ENCODE measurements at places on chromosomes 6 and 20. TPM values are rescaled to one million over a fixed set of nuclear protein-coding genes. Genes with fewer than 3 reads are reported as not detected.

DNA sequence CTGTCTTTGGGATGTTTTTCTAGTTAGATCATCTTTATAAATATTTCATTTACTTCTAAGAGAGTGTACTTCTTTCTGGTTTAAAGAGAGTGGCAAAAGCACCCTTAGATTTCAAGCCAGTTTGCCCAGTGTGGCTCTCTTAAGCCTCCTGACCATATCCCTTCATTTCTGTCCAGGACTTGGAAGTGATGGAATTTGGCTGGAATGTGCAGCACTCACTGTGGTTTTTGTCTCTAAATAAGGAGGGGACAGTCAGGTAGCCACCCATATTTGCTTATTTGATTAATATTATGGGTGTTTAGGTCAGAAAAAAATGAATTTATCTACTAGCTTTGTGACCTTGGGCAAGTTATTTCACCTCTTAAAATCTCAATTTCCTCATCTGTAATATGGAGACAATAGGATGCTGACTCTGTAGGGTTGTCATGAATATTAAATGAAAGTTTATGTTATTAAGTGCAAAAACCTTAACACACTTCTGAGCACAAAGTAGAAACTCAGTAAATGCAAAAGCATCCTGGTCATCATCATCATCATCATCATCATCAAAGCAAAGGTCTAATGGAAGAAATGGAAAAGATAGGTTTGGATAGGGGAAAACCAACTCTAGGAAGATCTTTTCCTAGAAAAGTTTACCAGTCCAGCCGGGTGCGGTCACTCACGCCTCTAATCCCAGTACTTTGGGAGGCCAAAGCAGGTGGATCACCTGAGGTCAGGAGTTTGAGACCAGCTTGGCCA, 3.1 kb downstream of the CRYBG1 start:
- H3K4me3 ChIP-seq = no peak overlapping the region
- no peak overlapping the region for H3K27ac ChIP-seq
- no peaks in the 10 kb centered on the region for H3K36me3 ChIP-seq
- H3K4me1 ChIP-seq = peaks cover 6% of the 10 kb centered on the region
- no peak for DNase-seq
- H3K27me3 ChIP-seq = peaks cover 72% of the 10 kb centered on the region

DNA sequence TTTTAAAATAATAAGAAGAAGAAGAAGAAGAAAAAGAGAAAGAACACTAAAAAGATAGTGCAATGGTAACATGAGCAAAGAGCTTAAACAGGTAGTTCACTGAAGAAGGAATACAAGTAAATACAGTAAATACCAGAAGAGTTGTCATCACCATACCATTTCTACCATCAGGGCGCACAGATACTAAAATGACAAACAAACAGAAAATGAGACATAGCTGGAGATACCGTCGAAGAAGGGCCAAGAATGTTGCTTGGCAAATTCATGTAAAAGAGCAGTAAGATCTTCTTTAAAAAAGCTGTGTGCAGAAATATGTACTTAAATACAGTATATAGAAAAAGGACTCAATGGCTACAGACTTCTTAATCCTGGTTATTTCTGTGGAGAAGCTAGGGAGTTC, 20.7 kb upstream of the TFAP2C start:
- no peak overlapping the region for H3K4me3 ChIP-seq
- no peak overlapping the region for H3K27ac ChIP-seq
- H3K27me3 ChIP-seq = peaks cover 3% of the 10 kb centered on the region
- DNase-seq = no peak
- H3K4me1 ChIP-seq = no peaks in the 10 kb centered on the region

GRCh38 chr6:96659084-96659845, 96.3 kb downstream of the FHL5 start:
- peaks cover 2% of the 10 kb centered on the region for H3K27me3 ChIP-seq
- no peak overlapping the region for H3K4me3 ChIP-seq
- no peaks in the 10 kb centered on the region for H3K36me3 ChIP-seq
- H3K27ac ChIP-seq = no peak overlapping the region
- no peak for DNase-seq

- H3K36me3 ChIP-seq = peaks cover 11% of the 10 kb centered on the region
- no peak overlapping the region for H3K4me3 ChIP-seq
- no peak for DNase-seq
- no peaks in the 10 kb centered on the region for H3K27me3 ChIP-seq
Observed at GRCh38 chr20:3309226-3309625, 70.2 kb upstream of the SLC4A11 start.

DNA sequence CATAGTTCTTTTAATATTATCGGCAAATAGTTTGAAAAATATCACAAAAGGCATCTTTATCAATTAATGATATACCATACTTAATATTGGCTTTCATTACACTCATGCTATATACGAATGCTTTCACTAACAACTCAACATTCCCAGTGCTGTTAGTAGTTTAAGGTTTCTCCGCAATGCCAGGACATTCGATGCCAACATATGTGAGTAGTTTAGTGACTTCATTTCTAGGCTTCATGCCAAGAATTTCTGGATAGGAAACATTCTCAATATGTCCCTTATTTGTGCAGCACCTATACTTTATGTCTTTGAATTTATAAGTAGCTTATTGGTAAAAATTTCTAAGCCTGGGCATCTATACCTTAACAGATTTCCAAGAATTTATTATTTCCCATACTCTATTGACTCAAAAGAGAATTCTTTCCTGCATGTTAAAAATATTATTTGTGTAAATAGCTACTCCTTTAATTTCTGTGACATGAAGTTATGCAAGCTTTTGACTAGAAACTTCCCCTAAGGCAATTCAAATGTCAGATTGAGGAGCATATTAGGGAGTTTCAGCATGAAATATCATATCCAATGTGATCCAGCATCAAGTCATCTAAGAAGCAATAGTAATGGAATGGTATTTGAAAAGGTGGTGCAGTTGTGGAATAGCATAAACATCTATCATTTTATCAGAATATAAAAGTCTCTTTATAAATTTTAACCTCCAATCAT, 236.0 kb upstream of the STXBP5 start:
- H3K27ac ChIP-seq = no peak overlapping the region
- no peak overlapping the region for H3K4me3 ChIP-seq
- no peaks in the 10 kb centered on the region for H3K4me1 ChIP-seq
- DNase-seq = no peak

- H3K4me3 ChIP-seq = no peak overlapping the region
- no peak for DNase-seq
- H3K36me3 ChIP-seq = no peaks in the 10 kb centered on the region
- H3K4me1 ChIP-seq = peaks cover 10% of the 10 kb centered on the region
- H3K27ac ChIP-seq = no peak overlapping the region
Observed at GRCh38 chr6:12656906-12657305, 59.7 kb upstream of the PHACTR1 start.

DNA sequence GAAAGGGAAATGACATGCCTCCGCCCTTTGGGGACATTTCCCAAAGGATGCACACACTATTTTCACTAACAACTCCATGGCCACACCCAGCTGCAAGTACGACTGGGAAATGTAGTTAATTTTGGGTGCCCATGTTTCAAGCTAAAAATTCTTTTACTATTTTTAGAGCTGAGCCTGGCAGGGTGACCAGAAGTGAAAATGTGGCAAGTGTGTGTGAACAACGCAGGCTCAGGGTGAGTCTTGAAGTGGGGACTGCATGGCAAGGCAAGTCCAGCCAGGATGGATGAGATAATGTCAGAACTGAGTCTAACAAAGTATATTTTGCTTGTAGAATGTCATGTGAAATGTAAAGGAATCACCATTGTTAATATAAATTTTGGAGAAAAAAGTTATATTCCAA, 17.0 kb upstream of the CD109 start:
- H3K36me3 ChIP-seq = no peaks in the 10 kb centered on the region
- no peaks in the 10 kb centered on the region for H3K27me3 ChIP-seq
- no peak overlapping the region for H3K27ac ChIP-seq
- DNase-seq = no peak
- H3K4me3 ChIP-seq = no peak overlapping the region

GRCh38 chr6:163999475-164000125, 585.1 kb downstream of the QKI start:
- H3K27ac ChIP-seq = no peak overlapping the region
- peaks cover 12% of the 10 kb centered on the region for H3K36me3 ChIP-seq
- no peaks in the 10 kb centered on the region for H3K27me3 ChIP-seq
- no peak for DNase-seq

- H3K4me1 ChIP-seq = peaks cover 3% of the 10 kb centered on the region
- peaks cover 9% of the 10 kb centered on the region for H3K36me3 ChIP-seq
- no peaks in the 10 kb centered on the region for H3K27me3 ChIP-seq
- no peak overlapping the region for H3K4me3 ChIP-seq
- no peak for DNase-seq
Observed at GRCh38 chr20:59850018-59850641, 83.3 kb downstream of the SYCP2 start.

- no peak for DNase-seq
- no peak overlapping the region for H3K4me3 ChIP-seq
- H3K36me3 ChIP-seq = peaks cover 4% of the 10 kb centered on the region
- H3K27me3 ChIP-seq = peaks cover 5% of the 10 kb centered on the region
Observed at GRCh38 chr6:33770124-33770832, 18.7 kb downstream of the LEMD2 start.

DNA sequence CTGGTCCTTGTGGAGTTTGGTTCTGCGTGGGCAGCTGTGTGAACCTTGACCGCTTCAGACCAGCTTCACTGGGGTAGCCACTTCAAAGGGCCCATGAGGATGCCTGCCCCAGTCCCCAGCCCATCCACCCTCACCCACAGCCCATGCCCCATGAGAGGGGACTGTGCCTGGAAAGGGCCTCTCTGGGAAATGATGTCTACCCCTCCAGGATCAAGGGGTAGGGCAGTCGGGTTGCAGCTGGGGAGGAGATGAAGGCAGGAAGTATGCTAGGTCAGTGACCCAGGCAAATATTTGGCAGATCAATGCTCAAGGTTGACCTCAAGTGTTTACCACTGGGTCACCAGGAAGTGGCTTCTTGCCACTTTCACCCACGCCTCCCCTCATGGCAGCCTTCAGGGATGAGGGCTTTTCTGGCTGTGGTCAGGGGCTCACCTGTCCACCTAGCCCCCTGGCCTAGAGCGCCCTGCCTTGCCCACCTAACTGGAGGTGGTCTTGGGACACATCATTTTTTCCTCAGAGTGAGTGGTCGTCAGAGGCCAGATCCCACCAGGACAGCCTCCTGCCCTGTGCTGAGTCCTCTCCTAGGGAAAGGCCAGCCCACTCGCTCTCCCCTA, 109.5 kb downstream of the SNX5 start:
- peaks cover 13% of the 10 kb centered on the region for H3K4me1 ChIP-seq
- no peaks in the 10 kb centered on the region for H3K36me3 ChIP-seq
- DNase-seq = no peak
- no peaks in the 10 kb centered on the region for H3K27me3 ChIP-seq

GRCh38 chr6:36928547-36928918, 26.0 kb upstream of the PI16 start:
- no peak for DNase-seq
- H3K4me1 ChIP-seq = no peaks in the 10 kb centered on the region
- no peak overlapping the region for H3K4me3 ChIP-seq

DNA sequence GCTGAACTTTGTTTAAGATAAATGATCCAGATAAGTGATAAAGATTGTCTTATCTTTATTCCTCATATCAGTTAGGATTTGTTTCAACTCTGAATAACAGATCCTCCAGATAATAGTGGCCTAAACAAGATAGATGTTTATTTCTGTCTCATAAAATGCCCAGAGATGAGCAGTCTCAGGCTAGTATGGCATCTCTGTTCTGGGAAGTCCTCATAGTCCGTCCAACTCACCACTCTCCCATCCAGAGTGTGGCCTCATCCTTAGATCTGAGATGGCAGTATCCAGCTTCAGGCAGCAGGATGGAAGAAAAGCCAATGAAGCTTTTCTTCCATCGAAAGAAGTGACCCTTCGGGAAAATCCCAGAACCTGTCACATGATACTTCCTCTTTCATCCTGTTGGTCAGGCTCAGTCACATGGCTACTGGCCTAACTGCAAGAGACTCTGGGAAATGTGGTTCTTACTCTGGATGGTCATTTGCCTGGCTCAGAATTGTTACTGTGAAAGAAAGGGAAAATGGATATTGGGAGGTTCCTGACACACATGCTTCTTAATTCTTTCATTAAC, 29.4 kb upstream of the TAGAP start:
- peaks cover 21% of the 10 kb centered on the region for H3K27me3 ChIP-seq
- H3K4me1 ChIP-seq = peaks cover 18% of the 10 kb centered on the region
- DNase-seq = peak; percentile 8
- no peaks in the 10 kb centered on the region for H3K36me3 ChIP-seq
- no peak overlapping the region for H3K27ac ChIP-seq

DNA sequence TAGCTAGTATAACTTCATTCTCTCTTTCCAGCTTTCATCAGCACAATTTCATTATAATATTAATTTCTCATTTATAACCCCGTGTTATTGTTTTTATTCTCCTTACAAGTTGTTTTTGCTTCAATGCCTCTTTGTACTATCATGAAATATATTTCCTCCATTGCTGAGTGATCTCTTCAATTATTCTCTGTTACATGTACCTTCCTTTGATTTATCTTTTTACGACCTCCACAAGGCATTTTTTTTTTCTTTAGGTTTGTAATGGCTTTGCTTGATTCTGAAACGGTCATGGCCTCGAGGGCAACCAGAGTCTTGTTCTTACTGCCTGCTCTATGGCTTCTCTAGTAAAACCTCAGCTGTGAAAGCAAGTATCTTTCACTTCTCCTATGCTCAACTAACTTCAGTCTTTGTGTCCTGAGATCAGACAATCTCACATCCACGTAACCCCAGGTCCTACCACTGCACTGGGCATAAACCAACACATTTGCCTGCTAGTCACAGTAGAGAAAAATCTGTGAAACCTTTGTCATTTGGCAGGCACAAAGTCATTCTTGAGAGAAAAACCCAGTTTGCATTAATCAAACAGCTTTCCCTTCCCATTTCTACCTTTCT, 119.9 kb downstream of the UST start:
- no peak overlapping the region for H3K4me3 ChIP-seq
- DNase-seq = no peak
- H3K4me1 ChIP-seq = peaks cover 20% of the 10 kb centered on the region
- H3K27ac ChIP-seq = no peak overlapping the region
- no peaks in the 10 kb centered on the region for H3K27me3 ChIP-seq
- H3K36me3 ChIP-seq = peaks cover 2% of the 10 kb centered on the region

- H3K4me1 ChIP-seq = peaks cover 11% of the 10 kb centered on the region
- H3K27ac ChIP-seq = no peak overlapping the region
- DNase-seq = no peak
- H3K27me3 ChIP-seq = peaks cover 7% of the 10 kb centered on the region
- no peak overlapping the region for H3K4me3 ChIP-seq
Observed at GRCh38 chr20:16714751-16715150, 15.1 kb upstream of the SNRPB2 start.

The BTN3A1 gene
- total RNA-seq = 12.7 TPM

The SPATS1 gene
- not detected for total RNA-seq

The LTB gene
- not detected for total RNA-seq

The PGK2 gene
- not detected for total RNA-seq

The CTAGE9 gene
- not detected for total RNA-seq

The PNPLA1 gene
- total RNA-seq = not detected

The HLA-DQB2 gene
- total RNA-seq = not detected

The FAM83D gene
- 38.6 TPM for total RNA-seq

The NKAIN4 gene
- 44.0 TPM for total RNA-seq

The ENPP5 gene
- total RNA-seq = 0.68 TPM

The SLC35F1 gene
- 41.4 TPM for total RNA-seq

The BAG2 gene
- total RNA-seq = 3.3 TPM

The ZSCAN26 gene
- total RNA-seq = 19.8 TPM

The NOX3 gene
- total RNA-seq = not detected

The LY6G6D gene
- total RNA-seq = not detected

The MYL9 gene
- total RNA-seq = 19.7 TPM
